ENCODE measurements at places on chromosomes 6 and 20.

DNA sequence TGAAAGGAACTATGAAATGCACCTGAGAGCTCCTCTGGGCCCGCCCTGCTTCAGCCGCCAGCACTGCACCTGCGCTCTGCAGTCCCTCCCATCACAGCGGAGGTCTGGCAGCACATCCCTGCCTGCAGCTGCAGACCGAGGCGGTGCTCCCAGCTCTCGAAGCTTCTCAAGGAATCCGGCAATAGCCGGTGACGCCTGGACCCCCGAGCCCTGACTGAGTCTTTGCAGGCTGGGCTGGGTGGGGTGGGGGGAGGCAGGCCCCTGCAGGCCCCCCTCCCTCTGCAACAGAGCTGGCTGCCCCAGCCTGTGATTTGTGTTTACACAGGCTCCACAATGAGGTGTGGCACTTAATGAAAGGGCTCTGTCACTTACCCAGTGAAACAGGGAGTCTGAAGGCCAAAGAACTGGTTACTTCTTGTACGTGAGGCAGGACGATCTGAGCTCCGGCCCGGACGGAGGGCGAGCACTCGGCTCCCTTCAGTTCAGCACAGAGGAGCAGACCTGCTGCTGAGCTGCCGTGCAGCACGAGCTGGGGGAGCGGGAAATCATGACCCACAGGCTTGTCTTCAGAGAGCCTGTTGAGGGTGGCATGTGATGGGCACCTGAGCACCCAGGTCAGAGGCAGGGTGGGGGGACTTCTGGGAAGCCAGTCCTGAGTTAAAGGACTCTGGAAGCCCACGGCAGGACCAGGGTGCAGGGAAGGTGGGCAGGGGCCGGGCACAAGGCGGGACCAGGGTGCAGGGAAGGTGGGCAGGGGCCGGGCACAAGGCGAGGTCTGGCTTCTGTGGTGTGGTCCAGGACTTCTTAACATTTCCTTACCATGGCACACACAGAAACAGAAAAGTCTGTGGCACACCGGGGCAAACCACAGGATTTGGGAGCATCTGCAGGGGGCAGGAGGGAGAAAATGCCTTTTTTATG lies 192.3 kb upstream of the THBS2 start:
- no peak for DNase-seq

- DNase-seq: no peak
Measured at GRCh38 chr6:33254591-33254990, 17.1 kb downstream of the VPS52 start.

- no peak for DNase-seq
Measured at GRCh38 chr6:23503173-23503572, 622.8 kb upstream of the NRSN1 start.

DNA sequence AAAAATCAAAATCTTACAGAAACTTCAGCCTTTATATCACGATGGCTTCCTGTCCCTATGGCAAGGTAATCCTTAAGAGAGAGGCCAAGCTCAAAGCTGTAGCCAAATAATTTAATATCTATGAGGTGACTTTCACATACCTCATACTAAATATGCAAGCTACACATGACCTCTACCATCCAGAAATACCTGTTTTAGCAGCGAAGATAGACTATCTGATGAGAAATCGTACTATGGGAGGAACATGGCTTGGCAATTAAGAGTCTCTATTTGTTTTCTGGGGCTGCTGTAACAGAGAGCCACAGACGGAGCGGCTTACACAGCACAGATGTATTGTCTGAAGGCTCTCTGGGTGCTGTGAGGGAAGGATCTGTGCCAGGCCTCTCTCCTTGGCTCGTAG lies 31.0 kb upstream of the SALL4 start:
- no peak for DNase-seq

DNA sequence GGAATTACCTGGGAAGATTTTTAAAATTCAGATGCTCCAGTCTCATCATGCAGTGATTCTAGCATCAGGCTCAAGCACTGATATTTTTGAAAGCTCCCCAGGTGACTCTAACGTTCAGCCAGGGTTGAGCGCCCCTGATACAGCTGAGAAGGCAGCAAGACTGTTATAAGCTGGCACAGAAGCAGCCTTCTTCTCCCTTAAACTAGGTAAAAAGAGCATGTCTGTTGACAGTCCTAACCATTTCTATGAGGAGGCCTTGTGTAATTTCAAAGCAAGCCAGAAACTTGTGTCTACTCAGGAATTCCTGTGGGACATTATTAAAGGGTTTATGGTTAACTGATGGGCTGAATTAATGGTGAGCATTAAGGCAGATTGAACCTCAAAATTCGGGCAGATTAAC lies 141.9 kb downstream of the PDE7B start:
- DNase-seq: no peak
